NCI-H2081 (cell line): ENCODE measurements at places on chromosomes 13 and 19.

- DNase-seq = no peak
Observed at GRCh38 chr13:97653443-97654140, 219.6 kb downstream of the RAP2A start.

GRCh38 chr13:77184455-77184854 is 142.4 kb downstream of the MYCBP2 start:
- no peak for DNase-seq

DNA sequence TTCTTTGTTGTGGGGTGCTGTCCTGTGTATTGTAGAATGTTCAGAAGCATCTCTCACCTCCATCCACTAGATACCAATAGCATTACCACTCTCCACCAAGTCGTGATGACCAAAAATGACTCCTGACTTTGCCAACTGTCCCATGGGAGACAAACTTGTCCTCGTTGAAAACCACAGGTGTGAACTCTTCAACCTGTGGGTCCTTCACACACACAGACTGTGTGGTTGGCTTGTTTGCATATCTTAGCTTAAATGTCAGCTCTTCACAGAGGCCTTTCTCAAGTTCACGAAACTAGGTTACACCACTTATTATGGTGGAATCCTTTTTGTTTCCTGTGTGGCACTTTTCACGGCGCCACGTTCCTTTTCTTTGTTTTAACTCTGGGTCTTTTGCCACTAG is 6.8 kb downstream of the GPC5 start:
- DNase-seq = no peak

DNA sequence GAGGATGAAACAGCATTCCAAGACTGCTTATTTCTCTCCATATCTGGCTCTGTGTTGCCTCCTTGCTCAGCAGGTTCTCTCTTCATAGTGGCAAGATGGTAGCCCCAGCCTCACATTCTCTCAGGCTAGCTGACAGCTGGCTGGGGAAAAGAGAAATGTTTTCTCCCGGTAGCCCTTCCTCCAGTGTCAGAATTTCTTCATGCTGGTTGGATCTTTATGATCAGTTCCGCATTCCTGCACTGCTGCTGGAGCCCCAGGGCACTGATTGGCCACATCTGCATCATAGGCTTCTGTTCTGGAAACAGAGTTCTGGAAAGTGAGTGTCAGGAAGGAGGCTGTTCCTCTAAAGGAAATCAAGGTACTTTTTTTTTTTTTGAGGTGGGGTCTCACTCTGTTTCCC is 24.6 kb downstream of the POP4 start:
- DNase-seq = no peak

DNA sequence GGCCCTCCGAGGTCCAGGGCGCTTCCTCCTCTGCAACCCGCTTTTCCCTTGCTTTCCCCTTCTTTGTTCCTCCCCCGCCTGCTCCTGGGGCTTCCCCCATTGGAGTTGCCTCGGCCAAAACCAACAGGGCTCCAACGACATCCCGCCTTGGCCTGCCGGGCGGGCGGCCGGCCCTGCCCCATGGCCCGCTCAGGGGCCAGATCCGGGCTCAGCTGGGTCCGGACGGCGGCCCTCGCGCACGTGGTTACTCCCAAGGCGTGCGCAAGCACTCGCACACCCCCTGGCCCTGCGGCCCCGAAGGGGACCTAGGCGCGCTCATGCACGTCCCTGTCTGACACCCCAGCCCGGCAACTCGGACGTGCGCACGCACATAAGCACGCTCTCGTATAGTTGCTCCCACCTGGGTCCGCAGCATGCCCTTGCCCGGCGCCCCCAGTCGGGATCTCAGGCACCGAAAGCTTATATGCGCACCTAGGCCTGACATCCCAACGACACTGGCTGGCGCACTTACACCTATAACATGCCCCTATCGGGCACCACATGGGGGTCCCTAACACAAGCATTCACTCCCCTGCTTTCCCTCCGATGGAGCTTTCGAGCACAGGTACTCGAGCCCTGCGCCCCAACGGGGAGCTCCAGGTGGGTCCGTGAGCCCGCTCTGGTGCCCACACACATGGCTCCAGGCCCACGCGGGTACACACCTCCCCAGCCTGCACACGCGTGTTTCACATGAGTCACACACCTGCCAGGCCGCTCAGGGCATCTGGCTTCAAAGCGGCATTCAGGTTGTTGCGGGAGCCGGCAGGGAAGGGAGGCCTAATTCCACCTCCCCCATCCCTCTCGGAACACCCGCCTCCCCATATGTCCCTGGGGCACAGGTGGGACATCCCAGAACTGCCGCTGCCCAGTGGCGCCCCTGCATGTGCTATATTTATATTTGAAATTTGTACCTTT is 15.0 kb downstream of the NFIX start:
- DNase-seq = no peak

- no peak for DNase-seq
Observed at GRCh38 chr19:19115954-19116353, 22.3 kb downstream of the TMEM161A start.

DNA sequence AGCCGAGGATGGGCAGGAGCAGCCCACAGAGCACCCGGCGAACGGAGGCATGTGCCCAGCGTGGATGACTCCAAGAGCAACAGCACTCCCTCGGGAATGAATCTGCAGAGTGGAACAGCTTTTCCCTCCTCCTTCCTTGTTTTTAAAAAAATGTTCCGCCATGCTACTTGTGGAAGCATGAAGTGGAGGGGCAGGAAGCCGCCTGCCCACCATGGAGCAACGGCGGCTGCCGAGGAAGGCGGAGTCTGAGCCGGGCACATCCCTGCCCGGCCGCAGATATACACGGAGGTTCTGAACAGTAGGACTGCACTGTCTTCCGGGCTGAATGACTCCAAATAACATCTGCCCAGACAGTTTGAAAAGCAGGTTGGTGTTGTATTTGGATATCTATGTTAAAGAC is 65.2 kb downstream of the SOX1 start:
- DNase-seq = no peak

DNA sequence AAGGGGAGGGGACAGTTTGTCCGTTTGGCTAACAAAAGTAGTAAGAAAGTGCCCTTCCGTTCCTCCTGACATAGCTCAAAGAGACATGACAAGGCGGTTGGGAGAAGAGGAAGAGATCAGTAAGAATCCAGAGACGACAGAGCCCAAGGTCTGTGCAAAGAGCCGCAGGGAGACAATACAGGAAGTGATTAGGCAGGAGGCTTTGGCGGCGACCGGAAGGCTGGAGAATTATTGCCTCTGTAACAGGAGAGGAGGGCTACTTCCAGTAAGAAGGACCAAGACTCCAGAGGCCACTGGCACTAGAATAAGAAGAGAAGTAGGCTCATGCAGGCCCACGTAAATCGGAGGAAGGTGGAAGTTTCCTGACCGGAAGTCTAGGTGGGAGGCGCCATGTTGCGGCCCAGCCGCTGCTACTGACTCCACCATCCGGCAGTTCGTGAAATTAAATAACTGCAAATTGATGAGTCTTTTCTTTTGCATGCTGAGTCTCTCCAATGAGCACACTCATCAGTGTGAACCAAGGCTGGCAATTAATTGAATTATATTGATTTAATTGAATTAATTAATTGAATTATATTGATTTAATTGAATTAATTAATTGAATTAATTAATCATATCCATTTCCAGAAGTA is 9.9 kb downstream of the RFX2 start:
- DNase-seq = no peak

- peak; percentile 63 for DNase-seq
Observed at GRCh38 chr19:2308114-2308556, at the start of gene LINGO3. LINGO3 (minus strand) TSS chr19:2308154; CDS start chr19:2291776, 16,378 bp downstream.

- no peak for DNase-seq
Observed at GRCh38 chr19:16327501-16327900, 2.9 kb downstream of the KLF2 start.

DNA sequence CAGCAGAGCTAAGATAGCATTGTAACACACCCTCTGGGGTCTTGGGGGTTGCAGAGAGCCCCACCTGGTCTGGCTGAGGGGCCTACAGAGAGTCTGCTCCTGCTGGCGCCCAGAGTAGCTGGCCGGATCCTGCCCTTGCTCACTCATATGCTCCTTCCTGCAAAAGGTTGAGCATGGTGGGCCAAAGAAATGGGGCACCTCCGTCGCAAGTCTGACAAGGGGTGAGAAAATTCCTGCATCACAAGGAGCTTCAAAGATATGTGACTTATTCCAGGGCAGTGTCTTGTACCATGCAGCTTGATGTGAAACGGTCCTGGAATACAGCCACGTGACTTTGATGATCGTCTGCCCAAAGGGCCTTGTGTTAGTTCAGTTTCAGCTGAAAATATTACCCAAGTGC is 218.3 kb downstream of the DCLK1 start:
- no peak for DNase-seq

DNA sequence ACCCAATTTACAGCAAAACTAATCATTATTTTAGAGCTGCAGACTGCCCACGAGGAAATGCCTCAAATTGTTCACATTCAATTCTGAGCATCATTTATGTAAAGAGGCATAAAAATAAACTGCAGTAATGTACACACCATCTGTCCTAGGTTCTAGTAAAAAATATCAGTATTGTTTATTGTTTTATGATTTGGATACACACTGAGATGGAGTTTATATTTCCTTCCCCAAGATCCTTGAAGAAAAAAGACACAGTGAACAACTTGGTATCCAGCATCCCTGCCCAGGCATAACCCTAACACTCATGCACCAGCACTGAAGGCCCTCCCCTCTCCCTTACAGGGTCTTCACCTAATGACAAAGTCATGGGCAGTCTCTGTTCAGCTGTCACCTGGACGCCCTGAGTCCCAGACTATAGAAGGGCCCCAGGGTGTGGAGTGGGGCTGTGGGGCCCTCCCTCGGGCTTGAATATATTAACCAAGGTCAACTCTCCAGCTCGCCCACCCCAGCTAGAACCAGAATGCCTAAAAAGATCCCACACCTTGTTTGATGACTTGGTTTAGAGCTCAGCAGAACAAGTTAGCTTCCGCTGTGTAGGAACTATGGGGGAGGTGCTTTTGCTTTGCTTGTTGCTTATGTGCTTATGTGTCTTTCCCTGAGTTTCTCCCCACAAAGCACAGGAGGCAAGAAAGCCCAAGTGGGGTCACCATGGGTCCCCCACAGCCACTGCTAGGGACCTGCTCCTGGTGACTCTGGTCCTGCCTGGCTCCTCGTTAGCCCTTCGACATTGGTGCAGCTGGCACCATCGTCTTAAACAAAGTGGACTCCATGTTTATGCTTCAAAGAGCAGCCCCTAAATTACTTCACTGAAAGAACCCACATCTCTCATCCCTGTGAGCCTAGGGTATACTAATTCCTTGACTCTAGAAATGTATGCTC is 111.1 kb downstream of the COL4A1 start:
- DNase-seq = no peak

DNA sequence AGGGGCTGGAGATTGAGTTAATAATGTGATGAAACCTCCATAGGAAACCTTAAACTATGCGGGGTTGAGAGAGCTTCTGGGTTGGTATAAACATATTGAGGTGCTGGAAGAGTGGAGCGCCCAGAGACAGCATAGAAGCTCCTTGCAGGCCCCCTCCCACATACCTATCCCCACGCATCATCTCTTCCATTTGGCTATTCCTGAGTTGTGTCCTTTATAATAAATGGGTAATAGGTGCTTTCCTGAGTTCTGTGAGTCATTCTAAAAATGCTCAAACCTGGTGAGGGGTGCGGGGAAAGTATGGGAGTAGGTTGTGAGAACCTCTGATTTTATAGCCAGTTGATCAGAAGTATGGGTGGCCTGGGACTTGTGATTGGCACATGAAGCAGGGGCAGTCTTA is 14.6 kb downstream of the CCDC122 start:
- DNase-seq = no peak

- DNase-seq = no peak
Observed at GRCh38 chr13:95033890-95034289, 267.4 kb downstream of the ABCC4 start.

DNA sequence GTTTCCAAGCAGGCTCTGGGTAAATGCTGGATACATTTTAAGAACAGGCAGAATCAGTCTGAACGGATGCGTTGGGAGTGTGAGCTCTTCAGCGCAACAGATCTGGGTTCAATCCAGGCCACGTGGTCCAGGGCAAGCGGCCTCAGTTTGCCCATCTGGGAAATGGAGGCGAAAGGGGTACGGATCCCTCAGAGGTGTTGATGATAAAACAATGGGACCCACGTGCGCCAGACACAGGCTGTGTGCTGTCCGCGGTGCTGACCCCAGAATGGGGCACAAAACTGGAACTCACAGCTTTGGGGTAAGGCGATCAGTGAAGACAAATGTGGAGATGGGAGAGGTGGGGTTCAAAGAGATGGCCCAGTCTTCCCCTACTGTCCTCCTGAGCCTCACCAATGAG is 13.1 kb upstream of the PDE4C start:
- DNase-seq = no peak

DNA sequence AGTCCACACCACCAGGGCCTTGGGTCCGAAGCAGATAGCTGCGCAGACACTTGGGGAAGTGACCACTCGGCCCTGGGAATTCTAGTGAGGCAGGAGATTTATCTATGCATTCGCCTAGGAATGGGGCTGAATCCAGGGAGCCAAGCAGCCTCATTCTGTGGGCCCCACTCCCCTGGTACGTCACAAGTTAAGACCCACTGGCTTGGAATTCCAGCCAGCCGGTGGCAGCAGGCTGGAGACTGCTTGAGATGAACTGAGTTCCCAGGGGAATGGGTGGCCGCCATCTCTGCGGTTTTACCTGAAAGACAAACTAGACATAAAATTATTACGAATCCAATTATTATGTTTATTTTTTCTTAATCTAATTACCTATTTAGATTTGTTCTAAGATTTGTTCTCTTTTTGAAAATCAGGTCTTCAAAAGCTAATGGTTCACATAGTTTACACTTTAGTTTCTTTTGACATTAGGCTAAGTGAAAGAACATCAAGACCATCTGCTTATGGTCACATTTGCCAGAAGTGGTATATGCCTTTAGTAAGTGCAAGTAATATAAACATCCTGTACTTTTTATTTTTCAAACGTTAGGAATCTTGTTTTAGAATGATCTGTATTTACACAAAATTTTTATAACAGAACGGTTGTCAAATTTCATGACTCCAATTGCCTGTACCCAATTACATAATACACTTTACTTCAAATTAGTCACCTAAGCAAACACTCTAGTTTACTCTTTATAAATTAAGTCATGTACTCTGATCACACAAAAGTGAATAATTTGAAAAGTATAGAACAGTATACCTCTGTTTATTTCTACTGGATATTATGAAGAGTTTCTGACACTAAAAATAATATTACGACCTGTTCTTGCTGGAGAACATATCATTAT is 74.4 kb downstream of the SLITRK6 start:
- peak; percentile 41 for DNase-seq

DNA sequence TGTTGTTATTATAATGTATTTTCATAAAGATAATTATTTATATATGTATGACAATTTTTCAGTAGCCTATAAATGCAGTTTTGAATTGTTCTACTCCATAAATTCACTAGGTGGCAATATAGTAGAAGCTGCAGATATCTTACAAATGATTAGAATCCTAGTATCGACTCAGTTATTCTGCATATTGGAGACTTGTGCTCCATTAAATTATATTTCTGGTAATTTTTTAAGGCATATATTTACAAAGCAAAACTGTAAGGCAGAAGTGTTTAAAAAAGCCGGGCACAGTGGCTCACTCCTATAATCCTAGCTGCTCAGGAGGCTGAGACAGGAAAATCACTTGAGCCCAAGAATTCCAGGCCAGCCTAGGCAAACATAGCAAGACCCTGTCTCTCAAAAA is 58.7 kb downstream of the DPY19L3 start:
- DNase-seq = no peak
